ENCODE measurements at places on chromosomes 1 and 21.

DNA sequence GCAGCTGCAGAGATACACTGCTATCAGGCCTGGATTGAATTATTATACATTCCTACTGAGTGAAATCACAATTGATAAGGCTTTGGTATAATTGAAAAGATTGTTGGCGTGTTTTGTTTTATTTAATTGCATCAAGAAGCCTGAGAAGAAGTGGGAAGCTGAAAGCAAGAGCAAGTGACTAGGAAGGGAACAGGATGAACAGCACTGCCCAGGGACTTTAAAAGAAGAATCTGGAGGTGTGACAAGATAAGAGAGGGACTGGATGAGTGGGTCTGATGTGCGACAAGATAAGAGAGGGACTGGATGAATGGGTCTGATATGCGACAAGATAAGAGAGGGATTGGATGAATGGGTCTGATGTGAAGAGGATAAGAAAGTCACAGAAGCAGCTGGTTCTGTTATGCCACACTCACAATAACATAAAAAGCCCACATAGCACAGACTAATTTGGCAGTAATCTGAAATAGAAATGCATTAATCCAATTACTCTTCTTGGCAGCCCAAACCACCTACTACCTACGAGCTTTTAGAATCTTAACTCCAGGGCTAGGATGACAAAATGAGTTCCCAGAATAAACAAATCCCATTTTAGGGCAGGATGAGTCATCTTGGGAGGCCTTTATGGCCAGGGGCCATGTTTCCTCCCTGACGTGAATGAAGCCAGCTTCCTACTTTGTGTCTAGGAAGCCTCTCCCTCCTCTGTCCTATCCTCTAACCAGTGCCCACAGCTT is 129.7 kb downstream of the DUSP10 start:
- no peak for DNase-seq

GRCh38 chr1:156813750-156814570 is 2.7 kb downstream of the SH2D2A start:
- DNase-seq: peak; percentile 64

- DNase-seq: no peak
Observed at GRCh38 chr1:98032958-98033357, 112.1 kb upstream of the DPYD start.

DNA sequence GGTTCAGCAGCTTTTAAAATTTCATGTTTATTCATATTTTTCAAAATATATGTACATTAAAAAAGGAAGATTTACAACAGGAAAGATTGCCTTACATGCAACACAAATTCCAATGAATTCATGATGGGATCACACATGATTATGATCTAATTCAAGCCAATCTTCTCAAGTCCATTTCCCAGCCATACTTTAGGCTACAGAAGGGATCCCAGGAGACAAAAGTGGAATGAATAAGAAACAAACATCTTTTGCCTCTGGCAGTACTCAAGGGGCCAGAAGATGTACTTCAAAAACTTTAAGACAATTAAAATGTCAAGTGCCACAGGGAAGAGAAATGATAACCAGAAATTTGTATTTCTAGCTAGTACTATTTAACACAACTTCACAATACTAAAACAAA is 10.2 kb upstream of the SH2D5 start:
- no peak for DNase-seq
